Stimulated activated CD4-positive, alpha-beta T cell treated with anti-CD3 and anti-CD28 coated beads, Interleukin-1b, Interleukin-23, amount 100 ng/mL, for 1 hour (primary cell): ENCODE measurements at places on chromosomes 1 and 21.

DNA sequence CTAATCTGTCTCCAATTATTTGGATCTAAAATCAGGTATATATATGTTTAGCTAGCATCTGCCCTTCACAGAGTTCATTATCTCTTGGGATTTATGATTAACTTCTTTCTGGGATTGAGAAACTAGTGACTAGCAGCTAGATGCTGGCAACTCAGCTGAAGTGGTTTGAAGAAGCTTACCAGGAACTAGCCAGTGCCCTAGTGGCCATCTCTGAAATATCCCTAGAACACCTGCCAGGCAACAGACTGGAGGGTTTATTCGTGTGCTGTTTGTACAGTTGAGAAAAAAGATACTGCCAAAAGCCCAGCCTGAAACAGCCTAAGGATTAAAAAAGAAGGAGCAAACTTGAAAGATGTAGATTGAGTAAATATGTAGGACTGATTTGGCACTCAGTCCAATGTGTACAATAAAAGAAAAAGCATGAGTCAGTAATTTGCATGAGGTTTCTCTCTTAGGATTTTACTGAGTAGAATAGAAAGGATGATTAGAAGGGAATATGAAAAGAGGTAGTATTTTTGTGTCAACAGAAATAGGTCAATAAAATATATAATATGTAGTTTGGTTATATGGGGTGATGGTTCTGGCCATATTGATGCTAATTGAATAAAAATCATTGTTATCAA, 1144.6 kb upstream of the ADGRL2 start:
- DNase-seq: no peak

GRCh38 chr1:234009668-234010067, 105.2 kb downstream of the SLC35F3 start:
- DNase-seq: no peak

DNA sequence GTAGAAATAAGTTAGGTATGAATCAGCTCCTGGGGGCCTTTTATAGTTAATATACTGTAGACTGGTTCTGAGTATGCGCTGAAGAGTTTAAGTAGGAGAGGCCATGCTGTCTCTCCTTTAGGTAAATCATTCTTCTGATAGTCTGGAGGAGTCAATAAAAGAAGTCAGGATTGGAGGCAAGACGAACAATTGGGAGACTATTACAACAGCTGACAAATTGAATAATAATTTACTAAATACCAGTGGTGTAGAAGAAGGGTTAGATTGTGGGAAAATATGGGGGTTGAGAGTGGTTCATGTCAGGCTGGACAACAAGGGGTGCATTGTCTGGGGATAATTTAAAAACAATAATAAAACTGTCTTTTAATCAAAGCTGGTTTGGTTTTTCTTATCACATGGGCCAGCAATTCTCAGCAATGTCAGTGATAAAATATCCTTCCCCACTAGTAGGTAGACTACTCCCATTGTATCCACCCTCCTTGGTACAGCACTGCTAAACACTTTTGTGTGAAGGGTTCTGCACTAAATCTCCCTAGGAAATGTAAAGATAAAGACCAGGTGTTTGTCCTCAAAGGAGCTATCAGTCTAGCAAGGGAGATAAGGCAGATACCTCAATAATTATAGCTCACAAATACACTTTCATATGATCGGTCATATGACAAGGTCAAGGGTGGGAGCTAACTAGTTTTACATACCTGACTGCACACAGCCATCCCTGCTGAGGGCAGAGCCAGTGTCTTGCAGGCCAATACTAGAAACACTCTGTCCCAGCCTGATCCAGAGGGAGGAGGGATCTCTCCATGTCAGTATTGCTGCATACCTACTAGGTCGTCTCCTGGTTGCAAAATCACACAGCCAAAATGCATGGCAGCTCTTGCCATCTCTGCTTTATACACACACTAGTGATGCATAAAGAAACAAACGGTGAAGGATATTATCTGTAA, 299.7 kb downstream of the VAV3 start:
- no peak for DNase-seq

GRCh38 chr1:232873931-232874330, 68.7 kb downstream of the MAP10 start:
- DNase-seq: no peak

DNA sequence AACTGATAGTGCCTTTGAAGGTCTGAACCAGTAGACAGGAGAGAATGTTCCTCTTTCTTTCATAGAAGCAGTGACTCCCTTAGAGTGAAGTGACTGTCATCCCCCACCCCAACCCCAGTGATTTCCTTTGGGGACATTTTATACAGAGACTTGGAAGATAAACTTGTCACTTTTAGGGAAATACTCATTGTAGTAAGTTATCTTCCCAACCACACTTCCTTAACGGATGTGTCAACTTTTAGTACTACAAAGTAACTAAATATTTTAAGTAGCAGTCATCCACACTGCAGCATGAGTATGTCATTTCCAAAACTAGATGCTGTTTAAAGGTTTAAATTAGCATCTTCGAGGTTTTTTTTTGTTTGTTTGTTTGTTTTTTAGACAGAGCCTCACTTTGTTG, 13.7 kb downstream of the LRRC8B start:
- no peak for DNase-seq

- no peak for DNase-seq
Observed at GRCh38 chr1:28157894-28158293, 18.6 kb downstream of the PTAFR start.

- DNase-seq: no peak
Observed at GRCh38 chr1:55275941-55276341, 60.8 kb upstream of the USP24 start.

- DNase-seq: no peak
Observed at GRCh38 chr1:85366391-85367170, 90.1 kb upstream of the BCL10 start.

DNA sequence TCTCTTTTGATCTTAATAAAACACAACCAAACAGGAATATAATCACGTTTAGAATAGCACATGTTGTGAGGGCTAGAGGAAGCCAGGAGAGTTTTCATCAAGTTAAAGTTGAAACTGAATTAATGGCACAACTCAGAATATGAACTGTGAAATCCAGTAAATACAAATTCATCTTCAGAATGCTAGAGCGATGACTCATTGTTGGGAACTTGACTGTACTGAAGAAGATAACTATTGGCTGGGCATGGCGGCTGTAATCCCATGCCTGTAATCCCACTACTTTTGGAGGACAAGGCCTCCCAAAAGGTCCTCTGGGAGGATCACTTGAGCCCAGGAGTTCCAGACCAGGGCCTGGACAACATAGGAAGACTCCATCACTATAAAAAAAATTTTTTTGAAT, 8.8 kb downstream of the SYF2 start:
- DNase-seq: no peak

- DNase-seq: no peak
Observed at GRCh38 chr1:19360843-19361610, 48.9 kb downstream of the SLC66A1 start.

DNA sequence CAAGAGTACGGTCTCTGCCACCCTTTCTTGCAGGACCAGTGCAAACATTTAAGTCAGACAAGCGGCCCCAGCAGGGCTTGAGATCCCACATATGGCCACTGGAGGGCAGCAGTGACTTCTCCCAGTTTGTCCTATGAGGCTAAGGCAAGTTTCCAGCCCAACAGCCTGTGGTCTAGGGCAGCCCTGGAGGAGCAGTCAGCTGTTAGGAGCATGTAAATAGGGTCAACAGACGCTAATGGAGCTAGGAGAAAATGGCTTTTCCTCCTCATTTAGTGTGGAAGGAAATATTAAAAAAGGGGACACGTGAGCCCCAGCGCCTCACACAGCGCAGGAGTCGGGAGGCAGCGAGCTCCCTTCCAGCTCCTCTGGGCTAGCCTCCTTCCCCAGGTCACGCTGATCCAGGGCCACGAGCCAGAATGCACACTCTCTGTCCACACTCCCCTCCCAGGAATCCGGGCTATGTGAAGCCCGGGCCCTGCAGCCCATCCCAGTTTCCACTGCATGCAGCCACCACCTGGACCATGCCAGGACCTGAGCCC, 95.6 kb downstream of the LAMC2 start:
- DNase-seq: peak; percentile 7

DNA sequence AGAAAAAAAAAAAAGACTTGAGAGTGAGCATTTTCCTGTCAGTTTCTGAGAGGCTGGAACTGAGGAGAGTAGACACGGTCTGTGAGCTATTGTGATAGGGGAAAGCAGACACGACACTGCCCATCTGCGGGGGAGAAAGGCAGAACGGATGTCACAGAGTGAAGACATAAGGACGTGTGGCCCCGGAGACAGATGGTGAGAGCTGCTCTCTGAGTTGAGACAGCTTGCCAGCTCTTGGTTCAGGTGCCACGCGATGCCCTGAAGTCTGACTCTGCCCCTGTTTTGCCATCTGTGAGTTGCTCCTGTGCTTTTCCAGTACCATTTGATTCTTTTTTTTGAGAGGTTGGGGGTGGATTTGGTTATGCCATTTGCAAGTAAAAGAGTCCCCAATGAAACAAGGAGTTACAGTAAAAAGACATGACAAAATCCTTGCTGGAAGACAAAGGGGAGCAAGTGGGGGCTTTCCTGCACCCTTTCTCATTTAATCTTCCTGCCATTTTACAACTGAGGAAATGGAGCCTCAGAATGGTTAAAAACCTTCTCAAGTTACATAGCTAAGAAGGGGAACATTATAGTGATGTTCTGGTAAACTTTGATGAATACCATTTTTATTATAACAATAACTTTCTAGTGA, 128.9 kb upstream of the DNAH14 start:
- no peak for DNase-seq

DNA sequence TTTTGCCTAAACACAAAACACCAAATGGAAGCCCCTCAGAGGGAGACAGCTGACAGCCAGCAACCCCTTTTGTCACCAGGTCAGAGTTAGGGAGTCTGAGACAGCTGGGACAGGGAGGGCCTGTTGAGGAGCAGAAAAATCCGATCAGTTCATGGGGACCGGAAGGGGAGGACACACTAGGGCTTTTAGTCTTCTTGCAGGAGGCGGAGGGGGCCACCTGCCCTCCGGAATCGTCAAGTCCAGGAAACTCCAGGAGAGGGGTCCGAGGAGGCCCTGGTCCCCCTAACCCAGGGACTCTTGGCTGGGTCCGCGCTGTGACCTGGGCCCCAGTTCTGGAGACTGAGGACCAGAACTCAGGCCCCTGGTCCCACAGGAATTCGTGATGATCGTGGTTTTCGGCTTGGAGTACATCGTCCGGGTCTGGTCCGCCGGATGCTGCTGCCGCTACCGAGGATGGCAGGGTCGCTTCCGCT, 34.2 kb downstream of the KCNQ4 start:
- no peak for DNase-seq

DNA sequence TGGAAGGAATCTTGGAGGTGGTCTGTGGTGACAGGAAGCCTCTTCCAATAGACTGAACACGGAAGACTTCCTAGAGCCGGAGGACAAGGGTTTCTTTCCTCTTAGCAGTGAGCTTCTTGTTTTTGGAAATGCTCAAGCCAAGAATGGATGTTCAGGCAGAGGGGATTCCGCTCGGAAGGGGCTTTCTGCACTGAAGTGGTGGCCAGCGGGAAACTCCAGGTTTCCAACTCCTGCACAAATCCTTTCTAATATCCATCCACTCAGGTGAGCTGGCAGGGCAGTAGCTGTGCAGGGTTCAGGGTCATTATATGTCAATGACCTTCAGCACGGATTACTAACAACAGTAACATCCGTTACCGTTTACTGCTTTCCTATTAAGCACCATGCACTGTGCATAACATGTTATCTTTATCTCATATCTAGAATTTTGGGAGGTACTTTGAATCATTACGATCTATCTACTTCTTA, 573 bp upstream of the CPT2 start:
- DNase-seq: no peak

GRCh38 chr1:182217071-182217470, 155.6 kb upstream of the ZNF648 start:
- no peak for DNase-seq

DNA sequence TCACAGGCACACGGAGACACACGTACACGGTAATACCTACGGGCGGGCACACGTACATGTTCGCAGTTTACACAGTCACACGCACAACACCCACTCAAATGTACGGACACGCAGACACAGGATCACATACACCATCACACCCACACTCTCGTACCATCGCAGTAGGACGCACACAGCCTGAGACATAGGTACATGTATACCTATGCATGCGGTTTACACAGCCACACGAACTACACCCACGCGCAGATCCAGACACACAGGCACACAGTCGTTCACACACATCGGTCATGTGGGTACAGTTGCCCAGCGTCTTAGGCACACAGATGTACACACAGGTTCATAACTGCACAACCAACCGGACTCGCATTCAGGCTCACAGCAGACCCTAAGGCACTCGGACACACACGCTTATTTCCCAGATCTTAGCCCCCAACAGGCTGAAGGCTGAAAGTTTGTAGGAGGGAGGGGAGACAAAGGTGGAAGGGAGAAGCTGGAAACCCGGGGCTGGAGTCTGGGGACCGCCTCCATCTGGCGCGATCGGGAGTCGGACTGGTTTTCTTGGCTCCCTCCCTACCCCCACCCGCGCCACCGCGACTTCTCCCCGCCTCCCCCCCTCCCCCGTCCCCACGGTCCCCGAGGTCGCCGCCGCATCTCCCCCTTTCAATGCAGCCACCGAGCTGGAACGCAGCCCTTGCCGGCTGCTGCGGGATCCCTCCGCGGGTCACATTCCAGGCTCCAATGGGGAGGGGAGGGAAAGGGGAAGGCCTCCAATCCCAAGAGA, 51.9 kb upstream of the SYNC start:
- DNase-seq: no peak

GRCh38 chr1:59520194-59520593, 223.3 kb downstream of the FGGY start:
- DNase-seq: no peak

DNA sequence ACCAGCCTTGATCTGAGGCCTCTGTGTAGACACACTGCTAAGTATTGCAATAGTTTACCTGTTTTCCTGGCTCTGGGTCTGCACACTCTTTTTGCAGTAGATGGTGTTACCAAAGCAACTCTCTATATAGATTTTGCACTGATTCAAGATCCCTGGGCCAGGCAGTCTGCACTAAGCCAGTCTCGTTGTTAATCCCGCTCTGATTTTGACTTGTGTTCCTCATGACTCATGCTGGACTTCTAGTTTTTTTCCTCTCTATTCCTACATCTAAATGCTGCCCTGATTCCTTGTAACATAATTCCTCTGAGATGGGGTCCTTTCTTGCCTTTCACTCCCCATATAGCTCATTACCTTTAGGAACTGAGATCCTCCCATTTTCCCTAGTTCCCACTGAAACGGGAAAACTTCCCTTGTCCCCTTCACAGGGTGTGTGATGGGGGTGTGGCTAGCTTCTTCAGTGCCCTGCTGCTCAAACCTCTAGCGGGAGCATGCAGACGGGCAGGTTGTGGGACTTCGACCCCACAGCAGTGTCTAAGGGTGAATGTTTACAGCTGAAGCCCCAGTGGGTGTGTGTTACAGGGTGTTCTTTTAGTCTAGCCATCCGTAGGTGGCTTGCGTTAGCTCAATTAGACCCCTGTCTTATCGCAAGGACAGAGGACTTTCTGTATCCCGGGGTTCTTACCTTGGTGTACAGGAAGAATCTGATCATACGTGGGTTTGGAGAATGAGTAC, 106.5 kb upstream of the RAB3GAP2 start:
- DNase-seq: no peak

GRCh38 chr1:95048317-95048716, 24.4 kb downstream of the ALG14 start:
- no peak for DNase-seq

GRCh38 chr1:1356796-1357401, 1.5 kb downstream of the MXRA8 start:
- no peak for DNase-seq
